Forelimb muscle (tissue), 1 donor: ENCODE measurements at places on chromosomes 6 and 20. TPM values are rescaled to one million over a fixed set of nuclear protein-coding genes. Genes with fewer than 3 reads are reported as not detected.

DNA sequence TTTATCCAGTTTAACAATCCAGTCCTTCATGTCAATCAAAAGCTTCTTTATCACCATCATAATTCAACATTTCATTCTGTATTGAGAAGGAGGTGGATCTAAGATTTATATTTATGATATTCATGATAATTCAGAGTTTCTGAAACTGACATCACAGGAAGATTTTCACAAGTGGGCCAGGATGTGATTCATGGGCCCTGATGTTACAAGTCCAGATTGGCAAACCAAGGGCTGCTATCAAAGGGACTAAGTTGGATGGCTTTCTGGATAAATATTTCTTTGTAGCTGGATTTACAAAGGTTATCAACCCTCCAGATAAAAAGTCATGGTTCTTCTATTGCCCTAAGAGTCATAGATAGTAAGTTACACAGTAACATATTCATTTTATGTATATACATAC lies 866.5 kb downstream of the KIF16B start:
- no peak for DNase-seq

The TMC2 gene
- 0.10 TPM for polyA plus RNA-seq

GRCh38 chr6:40362859-40363258 lies 224.3 kb downstream of the LRFN2 start:
- no peak for DNase-seq

DNA sequence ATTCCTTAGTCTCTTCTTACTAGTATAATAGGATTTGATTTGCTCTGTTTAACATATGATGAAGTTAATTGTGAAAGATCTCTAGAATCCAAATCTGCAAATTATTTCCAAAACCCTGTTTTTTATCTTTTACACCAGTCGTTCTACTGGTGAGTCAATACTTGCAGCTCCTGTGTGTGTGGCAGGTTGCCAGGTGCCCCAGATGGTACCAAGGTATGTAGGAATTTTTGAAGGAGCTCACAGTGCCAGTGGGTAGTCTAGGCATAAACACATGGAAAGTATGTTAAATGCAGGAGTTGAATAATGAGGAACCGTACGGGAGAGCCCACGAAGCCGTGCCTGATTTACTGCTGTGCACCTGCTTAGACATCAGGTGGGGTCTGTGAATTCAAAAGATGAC lies 192.2 kb downstream of the FARS2 start:
- no peak for DNase-seq

The HAO1 gene
- polyA plus RNA-seq = not detected

DNA sequence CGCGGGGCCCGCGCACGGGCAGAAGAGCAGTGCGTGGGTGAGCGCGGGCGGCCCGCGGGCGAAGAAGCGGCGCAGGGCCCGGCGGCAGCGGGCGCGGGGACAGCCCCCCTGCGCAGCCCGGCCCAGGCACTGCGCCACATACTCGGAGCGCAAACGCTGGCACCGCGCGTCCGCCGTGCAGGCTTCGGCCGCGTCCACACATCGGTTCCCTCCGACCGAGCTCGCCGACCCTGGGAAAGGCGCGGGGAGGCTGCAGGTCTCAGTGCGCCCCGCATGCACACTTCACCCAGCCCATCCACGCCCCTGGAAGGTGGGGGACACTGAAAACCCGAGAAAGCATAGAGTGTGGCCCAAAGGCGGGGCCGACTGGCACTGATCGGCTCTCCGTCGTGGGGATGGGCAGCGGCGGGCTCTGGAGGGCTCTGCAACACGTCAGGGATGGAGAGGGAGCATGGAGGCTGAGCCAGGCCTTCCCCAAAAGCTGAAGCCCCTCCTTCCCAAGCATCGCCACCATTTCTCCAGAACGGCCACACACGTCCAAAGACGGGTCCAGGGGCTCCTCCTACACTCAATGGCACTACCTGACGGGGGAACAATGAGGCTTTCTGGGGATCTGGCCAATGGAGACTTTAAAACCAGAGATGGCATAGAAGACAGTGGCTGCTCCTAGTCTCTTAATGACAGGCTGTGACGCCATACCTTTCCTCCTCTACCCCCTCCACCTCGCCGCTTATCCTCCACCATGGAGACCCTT lies 2.0 kb downstream of the GFRA4 start:
- no peak for DNase-seq

The SLC22A7 gene
- polyA plus RNA-seq = not detected

The MATN4 gene
- 0.57 TPM for polyA plus RNA-seq
